Foreskin fibroblast (primary cell): ENCODE measurements at places on chromosomes 13 and 19.

DNA sequence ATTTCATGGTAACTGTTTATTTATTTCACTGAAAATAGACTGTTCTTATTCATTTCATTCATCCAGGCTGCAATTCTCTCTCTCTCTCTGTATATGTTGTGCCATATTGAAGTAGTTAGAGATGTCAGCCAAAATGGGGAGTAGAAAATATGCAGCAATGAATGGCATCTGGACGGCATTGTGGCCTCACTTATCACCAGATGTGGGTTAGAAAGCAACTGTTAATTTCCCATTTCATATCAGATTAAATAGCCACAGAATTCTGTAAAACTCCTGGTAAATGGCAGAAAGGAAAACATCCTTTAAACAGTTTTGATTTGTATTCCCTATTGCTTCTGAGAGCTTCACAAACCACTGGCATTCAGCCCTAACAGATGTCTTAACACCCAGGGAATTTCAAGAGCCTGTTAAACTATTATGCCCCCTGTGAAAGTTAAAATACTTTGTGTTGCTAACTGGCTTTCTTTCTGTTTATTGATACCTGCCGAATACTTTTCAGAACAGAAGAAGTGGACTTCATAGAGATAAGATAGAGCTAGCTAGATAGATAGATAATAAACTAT lies 1763.3 kb upstream of the MIR17HG start:
- no peak for DNase-seq

GRCh38 chr13:86792153-86792651 lies 879.0 kb upstream of the SLITRK5 start:
- DNase-seq = no peak

DNA sequence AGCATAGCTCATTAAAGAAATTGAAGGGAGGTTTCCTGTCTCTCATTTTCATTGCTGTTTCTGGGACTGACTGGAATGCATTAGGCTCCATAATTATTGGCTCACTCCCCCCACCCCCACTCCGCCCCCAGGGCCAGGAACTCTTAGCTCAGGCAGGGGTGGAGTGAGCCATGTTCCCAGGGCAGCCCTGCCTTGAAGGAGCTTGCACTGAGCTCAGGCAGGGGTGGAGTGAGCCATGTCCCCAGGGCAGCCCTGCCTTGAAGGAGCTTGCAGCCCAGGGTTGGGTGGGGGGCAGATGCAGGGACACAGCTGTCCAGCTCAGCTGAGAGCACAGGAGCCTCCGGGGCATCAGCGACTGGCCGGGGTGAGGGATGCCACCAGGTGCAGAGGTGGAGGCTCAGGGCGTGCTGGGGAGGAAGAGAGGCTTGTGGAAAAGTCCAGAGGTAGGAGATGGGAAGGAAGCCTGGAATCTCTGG lies 39.1 kb upstream of the TFDP1 start:
- peak; percentile 59 for DNase-seq

DNA sequence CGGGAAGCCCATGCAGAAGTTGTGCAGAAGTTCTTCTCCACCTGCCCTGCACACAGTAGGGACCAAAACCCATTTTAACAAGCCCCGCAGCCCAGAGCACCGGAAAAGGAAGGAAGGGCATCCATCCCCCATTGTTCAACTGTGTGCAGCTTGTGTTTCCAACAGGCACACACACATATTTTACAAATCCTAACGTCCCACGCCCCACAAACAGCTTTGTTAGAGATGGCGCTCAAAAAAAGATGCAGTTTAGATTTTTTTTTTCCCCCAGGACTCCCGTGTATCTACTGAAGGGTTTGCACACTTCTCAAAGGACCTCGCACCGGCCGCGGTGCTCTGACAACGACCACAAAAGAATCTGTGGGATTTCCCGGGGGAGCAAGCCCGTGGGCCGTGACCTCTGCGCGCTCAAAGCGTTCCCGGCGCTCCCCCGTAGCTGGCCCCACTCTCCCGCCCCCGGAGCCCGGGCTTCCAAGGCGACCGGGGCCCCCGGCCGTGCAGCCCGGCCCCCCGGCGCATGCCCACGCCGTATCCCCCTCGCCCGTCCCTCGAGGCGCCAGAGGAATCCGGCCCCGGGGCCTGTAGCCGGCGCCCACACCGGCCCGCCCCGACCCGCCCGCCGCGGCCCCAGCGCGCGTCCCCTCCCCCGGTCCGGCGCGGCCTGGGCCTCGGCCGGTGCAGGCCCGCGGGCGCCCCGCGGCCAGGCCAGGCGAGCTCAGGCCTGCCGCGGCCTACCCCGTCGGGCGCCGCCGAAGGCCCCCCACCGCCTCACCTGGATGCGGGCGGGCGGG lies 523 bp downstream of the ELAVL1 start:
- DNase-seq = peak; percentile 57

GRCh38 chr19:41703602-41704293 lies 4.7 kb upstream of the CEACAM5 start:
- DNase-seq = no peak

DNA sequence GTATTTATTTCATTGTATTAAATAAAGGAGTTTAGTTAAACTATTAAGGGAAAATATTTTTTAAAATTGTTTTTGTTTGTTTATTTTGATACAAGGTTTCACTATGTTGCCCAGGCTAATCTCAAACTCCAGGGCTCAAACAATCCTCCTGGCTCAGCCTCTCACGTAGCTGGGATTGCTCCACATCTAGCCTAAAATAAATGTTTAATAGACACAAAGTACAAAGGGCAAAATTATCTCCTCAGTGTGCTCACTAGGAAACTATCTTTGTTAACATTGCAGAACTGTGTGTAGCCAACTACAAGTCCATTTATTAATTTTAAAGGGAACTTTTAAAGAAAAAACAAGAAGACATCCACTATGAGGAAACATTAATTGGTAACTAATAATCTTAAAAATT lies 207.2 kb upstream of the PCDH17 start:
- no peak for DNase-seq
